ENCODE measurements at places on chromosomes 11 and 22.

DNA sequence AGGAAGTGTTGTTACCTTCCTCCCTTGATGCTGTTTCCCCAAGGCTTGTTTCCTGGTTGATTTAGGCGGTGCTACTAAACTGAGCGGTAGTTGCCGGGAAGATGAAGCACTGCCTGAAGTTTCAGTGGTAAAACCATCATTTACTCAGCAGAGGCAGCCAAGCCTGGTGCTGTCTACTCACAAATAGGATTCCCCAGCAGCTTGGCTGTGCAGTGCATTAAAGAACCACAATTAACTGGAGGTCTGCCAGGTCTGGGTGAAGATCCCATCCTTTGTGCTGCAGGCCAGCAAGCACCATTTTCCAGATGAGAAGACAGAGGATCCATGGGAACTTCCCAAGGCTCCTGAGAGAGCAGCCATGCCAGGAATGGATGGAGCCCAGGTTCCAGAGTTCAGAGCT, 231.9 kb upstream of the E2F8 start:
- no peak for ATAC-seq

DNA sequence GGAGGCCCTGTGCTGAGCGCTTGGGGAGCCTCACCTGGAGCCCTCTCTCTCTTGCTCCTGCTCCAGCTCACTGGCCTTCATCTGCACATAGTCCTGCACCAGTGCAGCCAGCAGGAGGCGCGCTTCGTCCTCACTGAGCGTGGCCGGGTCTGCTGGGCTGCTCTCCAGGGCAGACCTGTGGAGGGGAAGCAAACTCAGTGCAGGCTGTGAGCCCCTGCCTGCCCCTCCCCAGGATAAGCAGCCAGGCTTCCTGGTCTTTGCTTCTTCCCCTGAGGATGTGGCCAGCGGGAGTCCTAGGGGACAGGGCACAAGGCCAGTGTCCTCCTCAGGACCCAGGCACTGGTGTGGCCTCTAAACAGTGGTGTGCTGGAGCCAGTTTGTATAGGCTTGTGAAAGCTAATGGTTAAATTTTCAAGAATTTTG, 2.2 kb downstream of the CALCA start:
- peak; percentile 25 for ATAC-seq

DNA sequence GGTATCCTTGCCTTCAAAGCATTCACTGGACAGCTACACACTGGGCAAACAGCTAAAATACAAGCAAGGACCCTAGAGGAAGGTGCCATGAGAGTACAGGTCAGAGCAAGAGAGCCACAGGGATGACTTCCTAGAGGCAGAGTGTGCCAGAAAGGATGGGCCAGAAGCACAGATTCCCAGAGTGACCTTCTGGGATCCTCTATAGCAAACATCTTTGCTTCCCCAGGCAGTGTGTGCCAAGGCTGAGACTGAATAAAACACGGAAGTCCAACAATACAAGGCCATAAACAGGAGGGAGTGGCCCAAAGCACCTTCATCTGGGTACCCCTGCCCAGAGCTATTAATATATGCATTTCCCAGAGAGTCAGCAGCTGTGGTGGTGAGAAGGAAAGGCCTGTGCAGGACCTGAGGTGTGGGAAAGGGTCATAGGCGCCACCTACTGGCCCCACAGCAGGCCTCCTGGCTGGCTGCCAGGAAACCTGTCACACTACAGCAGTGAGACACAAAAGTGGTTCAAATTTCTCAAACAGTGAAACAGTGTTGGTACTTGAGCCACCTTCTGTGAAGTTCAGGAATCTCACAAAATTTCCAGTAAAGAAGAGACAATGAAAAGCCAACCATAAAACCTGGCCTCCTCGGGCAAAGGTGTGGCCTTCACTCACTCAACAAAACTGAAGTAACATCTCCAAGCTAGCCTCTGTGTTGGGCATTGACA, 20.3 kb downstream of the CLPB start:
- ATAC-seq = peak; percentile 64

GRCh38 chr11:121334973-121335710, 42.6 kb downstream of the SC5D start:
- ATAC-seq = no peak

- ATAC-seq = no peak
These were observed 82.6 kb downstream of the MICAL2 start for GRCh38 chr11:12192794-12193514.

GRCh38 chr11:85355921-85356320, 271.2 kb downstream of the DLG2 start:
- no peak for ATAC-seq
